Stimulated activated CD4-positive, alpha-beta T cell treated with anti-CD3 and anti-CD28 coated beads, TNF-alpha, amount 100 ng/mL, for 4 hours (primary cell): ENCODE measurements at places on chromosomes 5 and 9.
A peak's percentile ranks its signal among the peaks of the same experiment; 100 is the strongest.

DNA sequence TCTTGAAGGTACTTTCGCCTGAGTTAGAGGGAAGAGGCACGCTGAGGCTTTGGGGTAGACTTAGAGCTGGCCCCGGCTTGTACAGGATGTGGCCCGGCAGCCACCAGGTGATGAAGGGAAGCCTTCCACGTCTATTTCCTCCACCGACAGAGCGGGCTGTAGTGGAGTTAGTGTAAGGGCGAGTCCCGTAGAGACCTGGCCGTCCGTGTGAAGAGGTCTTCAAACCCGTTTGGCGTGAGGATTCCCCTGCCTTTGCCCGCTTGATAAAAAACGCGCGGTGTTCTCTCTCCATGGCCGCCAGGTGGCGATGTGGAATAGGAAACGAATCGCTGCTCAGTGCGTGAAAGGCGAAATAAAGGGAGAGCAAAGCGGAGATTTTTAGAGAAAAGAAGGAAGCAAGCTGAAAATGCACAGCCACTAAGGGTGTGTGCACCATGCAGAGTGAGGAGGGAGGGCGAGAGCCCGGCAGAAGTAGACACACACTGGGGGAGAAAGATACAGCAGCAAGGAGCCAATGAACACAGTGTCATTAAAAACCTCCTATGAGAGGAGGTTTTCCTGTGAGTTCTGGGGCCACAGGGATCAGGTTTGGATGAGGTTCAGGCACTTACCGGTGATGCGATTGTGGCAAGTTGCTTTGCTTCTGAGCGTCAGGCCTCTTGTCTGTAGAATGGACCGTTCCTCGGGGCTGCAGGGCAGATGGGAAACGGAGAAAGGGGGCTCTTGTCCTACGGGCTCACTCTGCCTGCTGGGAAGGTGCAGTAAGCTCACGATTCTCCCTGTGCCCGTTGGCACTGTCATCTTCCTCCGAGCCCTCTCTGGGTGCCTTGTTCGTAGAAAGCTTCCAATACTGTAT, 34.2 kb downstream of the STC2 start:
- DNase-seq: peak; percentile 44

- no peak for DNase-seq
Measured at GRCh38 chr9:91163444-91163772, 198.3 kb downstream of the AUH start.

GRCh38 chr5:125056671-125057485, 310.4 kb upstream of the ZNF608 start:
- no peak for DNase-seq

GRCh38 chr5:95652849-95653248, 6.3 kb downstream of the RFESD start:
- DNase-seq: no peak

- DNase-seq: no peak
Measured at GRCh38 chr5:68455216-68455615, 239.7 kb downstream of the PIK3R1 start.

DNA sequence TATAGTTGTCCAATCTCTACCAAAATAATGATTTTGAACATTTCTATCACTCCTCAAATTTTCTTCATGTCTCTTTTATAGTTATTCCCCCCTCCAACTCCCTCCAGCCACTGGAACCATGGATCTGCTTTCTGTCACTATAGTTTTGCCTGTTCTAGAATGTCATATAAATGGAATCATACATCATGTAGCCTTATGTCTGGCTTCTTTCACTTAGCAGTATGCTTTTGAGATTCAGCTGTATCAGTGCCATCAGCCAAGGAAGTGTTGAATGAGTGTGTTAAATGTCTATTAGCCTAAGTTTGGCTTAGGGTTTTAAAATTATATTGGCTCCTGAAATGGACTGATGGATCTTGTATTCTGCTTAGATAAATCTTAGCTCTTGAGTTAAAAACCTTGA, 36.0 kb downstream of the UBE2D2 start:
- no peak for DNase-seq

GRCh38 chr9:113183956-113184488, 33.2 kb downstream of the SLC31A2 start:
- DNase-seq: no peak

- DNase-seq: no peak
Measured at GRCh38 chr9:129828969-129829368, 5.0 kb upstream of the TOR1A start.

GRCh38 chr5:113378959-113379541, 55.7 kb downstream of the TSSK1B start:
- DNase-seq: peak; percentile 18

DNA sequence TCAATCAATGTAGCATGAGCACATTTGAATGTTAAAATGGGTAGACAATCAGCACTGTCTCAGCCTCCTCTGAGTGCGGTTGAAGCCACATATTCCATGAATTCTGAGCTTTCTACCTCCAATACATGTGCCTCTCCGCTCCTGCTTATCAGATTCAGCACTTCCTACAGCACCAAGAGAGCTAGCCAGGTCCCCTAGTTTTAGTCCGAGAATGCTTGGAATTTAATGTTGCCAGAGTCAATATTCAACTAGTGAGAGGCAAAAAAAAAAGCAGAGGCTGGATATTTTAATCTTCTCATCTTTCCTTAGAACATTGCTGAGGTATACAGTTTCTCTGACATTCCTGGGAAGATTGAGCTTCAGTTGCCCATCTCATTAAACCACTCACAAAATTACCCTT, 1979.1 kb upstream of the CDH9 start:
- no peak for DNase-seq

- no peak for DNase-seq
Measured at GRCh38 chr5:130797303-130797702, 367.8 kb downstream of the HINT1 start.

- no peak for DNase-seq
Measured at GRCh38 chr5:149938791-149939358, 5.7 kb downstream of the PDE6A start.

GRCh38 chr9:134301387-134302129, 24.7 kb upstream of the RXRA start:
- DNase-seq: no peak

DNA sequence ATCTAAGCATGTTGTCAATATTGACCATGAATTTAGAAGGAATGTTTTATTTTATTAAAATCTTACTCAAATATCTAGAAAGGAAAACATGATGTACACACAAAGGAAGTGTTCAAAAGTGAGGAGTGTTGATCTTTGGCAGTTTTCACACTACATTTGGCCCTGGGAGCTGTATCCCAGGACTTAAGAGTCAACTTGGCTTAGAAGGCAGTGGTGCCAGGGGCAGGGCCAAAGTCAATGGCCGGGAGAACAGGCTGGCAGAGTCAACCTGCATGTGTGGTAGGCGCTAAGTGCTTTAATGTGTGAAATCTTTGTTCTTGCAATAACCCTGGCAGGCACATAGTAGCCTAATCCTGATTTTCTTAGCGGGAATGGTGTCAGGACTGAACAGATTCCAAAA, 228.4 kb downstream of the TENT4A start:
- DNase-seq: no peak

DNA sequence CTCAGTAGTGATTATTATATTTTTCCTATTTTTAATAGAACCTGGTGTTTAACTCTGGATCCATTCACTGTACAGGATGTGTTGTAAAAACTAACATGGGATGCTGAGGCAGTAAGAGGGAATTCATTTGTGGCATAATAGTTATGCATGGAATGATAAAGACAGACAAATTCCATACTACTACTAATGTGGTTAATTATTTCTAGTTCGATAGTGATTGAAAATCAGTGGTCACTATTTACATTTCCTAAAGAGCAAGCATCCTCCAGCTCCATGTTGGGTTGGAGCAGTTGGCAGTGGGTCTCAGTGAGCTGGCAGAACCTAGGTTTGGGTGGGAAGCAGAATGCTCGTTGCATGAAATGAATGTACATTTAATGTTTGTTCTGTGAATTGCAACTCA, 122.6 kb downstream of the SAXO1 start:
- no peak for DNase-seq

DNA sequence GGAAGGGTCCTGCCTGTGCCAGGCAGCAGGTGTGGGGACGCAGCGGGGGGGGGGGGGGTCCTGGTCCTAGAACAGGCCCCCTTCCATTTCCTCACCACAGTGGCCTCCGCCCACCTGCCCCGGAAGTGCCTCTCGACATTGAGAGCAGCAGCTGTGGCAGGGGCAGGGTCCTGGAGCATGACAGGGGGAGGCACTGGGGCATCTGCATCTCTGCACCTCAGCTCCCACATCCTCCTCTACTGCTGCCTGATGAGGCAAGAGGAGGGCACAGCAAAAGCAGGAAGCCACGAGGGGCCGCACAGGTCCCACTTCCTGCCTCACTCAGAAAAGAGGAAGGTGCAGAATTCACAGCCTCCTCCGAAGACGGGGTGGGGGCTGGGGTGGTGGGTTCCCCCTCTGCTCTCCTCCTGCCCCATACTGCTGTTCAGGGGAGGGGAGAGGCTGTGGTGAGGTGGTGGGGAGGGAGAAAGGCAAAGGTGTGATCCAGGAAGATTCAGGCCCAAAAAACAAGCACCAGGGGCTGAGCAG, 14.8 kb downstream of the AKNA start:
- peak; percentile 55 for DNase-seq

DNA sequence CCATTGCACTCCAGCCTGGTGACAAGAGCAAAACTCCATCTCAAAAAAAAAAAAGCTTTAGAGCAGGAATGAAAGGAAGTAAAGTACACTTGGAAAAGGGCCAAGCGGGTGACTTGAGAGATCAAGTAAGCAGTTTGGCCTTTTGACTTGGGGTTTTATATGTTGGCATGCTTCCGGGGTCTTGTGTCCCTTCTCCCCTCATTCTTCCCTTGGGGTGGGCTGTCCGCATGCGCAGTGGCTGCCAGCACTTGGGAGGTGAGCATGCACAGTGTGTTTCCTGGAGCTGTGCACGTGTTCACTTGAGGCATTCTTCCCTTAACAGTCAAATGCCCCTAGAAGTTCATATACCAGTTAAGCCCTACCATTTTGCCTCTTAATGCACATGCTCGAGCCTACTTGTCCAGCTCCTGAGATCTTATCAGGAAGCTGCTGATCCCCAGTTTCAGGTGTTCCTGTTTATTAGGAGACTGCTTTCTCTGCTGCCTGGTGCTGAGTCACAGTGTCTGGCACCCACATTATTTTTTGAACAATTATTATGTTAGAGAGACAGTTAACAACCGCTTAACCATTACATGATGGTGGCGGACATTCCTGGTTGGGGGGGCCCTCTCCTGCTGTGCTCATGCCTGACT, 32.6 kb upstream of the PRRC2B start:
- no peak for DNase-seq

- DNase-seq: no peak
Measured at GRCh38 chr9:81480828-81481604, 208.3 kb downstream of the TLE1 start.

DNA sequence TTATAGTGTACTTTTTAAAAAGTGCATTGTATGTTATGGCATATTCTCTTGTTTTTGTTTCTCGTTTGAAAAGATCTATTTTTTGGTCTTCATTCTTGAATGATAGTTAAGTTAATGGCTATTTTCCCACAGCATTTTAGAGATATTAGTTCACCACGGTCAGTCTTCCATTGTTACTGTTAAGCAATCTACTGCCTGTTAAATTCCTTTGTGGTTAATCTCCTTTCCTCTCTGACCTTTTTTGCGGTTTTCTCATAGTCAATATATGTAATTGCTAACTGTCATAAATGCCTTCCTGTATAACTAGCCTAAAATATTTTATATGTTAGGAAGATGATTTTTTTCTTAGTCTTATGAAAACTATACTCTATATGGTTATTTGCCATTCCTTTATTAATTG, 250.8 kb upstream of the FBXL7 start:
- no peak for DNase-seq

- DNase-seq: no peak
Measured at GRCh38 chr5:64077589-64077988, 88.1 kb upstream of the RNF180 start.

GRCh38 chr5:52864884-52865283, 77.2 kb downstream of the ITGA1 start:
- DNase-seq: no peak

DNA sequence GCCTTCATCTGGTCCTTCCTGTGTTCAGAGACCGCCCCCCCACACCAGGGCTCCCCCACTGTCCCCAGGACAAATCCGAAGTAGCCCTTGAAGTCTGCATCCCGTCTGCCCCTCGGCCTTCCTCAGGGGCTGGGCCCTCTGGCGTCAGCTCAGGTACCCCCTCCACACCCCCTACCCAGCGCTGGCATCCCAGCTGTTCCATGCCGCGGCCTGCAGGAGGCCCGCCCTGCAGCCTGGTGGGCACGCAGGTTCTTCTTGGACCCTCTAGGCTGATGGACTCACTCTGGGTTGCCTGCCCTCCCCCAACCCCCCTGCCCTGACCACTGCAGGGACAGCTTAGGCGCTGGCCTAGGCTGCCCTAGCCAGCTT, 6.6 kb downstream of the SLC2A6 start:
- no peak for DNase-seq

DNA sequence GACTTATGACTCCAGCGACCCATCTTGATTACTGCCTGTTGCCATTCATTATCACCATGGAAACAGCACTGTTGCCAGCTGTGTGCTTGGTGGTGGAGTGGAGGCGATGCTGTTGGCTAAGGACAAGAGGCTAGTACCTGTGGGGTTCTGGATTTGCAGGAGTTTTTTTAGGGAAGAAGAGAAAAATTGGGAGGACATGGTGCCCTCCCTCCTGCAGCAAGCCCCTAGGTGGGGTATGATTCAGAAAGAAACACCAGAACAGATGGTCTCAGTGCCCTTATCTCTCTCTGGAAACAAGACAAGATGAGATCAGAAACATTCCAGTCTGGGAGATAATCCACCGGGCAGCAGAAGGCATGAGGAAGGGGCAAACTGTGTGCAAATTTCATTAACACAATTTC, 87.8 kb upstream of the TLR4 start:
- DNase-seq: no peak

DNA sequence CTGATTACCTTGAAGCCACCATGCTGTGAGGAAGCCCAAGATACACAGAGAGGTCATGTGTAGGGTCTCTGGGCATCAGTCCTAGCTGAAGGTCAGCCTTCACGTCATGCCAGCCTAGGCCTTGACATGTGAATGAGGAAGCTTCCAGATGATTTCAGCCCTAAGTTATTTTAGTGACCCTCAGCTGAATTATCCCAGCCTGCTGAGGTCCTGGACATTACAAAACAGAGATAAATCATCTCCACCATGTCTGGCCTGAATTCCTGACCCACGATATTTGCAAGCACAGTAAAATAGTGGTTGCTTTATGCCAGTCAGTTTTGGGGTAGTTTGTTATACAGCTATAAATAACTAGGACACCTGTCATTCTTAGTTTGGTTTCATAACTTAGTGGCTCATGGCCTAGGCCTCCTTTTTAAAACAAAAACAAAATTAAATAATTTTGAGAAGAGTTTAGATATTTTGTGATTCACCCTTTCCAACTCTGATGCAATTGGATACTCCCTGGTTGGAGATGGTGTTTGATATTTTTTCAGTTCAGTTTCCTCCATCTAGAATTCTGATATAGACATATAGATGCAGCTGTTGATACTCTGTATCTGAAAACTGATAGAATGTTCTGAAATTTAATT, 571.3 kb upstream of the CLINT1 start:
- DNase-seq: no peak

DNA sequence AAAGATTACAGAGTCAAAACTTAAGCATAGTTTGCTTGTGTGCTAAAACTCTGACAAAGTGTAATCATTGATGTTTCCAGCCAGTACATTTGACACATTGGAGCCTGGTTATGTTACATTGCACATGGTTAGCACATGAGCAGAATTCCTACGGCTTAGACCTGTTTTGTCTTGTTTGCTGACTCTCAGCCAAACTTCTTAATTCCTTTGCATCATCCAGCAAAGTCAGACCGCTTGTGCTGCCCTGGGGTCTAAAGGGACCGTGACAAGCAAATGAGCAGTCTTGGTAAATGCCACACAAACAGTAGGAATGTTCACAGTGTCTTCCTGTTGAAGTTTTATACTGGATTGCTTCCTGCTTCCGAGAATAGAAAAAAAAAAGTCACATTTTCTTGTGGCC, 72.0 kb upstream of the ENTREP1 start:
- DNase-seq: no peak
